LNCaP clone FGC (cell line): ENCODE measurements at places on chromosomes 7 and 10.

GRCh38 chr7:51067757-51068156 is 248.9 kb downstream of the COBL start:
- peak; percentile 46 for DNase-seq

GRCh38 chr10:97361537-97361901 is 27.0 kb upstream of the FRAT2 start:
- DNase-seq = no peak

- no peak for DNase-seq
These were observed 5.4 kb downstream of the SGPL1 start for GRCh38 chr10:70820976-70821750.

DNA sequence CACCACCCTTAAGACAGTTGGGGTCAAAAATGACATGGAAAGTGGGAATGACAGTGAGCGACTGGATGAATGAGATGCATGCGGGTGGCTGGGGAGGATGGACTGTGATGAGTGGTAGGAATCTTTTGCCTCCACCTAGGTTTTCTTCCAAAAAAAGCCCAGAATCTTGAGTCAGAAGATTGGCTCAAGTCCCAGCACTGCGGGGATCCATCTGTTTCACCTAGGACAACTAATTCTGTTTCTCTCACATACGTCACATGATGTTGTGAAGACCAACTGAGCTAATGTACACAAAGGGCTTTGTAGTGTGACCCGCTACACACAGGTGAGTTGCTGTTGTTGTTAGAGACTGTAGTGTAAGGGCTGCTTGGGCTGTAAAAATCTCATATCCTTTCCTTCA is 58.5 kb upstream of the SLC35B4 start:
- no peak for DNase-seq

GRCh38 chr7:23341846-23342598 is 42.9 kb downstream of the MALSU1 start:
- no peak for DNase-seq

GRCh38 chr10:50375051-50375452 is 123.7 kb upstream of the ASAH2 start:
- DNase-seq = no peak

DNA sequence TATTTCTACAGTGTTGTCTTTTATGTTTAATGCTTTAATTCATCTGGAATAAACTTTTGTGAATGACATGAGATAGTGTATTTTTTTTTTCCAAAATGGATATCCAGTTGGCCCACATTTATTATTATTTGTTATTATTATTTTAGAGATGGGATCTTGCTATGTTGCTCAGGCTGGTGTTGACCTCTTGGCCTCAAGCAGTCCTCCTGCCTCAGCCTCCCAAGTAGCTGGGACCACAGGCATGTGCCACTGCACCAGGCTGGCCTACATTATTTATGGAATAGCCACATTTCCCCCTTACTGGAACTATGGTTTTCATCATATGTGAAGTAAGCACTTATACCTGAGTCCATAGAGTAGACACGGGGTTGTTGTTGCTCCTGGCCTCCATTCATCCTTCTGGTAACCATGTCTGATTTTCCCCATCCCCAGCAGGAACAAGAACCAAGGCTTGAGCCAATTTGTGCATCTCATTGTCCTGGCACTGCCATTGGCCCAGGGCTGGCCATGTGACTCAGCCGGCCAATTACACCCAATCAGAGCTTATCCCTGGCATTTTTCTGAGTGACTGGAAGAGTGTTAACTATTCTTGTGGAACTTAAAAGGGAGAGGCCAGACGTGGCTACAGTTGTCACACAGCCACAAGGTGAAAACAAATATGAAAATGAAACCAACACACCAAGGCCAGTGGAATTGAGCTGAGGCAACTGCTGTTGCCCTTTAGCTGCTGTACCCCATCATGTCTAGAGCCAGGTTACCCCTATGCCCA is 23.1 kb downstream of the PRF1 start:
- DNase-seq = no peak

DNA sequence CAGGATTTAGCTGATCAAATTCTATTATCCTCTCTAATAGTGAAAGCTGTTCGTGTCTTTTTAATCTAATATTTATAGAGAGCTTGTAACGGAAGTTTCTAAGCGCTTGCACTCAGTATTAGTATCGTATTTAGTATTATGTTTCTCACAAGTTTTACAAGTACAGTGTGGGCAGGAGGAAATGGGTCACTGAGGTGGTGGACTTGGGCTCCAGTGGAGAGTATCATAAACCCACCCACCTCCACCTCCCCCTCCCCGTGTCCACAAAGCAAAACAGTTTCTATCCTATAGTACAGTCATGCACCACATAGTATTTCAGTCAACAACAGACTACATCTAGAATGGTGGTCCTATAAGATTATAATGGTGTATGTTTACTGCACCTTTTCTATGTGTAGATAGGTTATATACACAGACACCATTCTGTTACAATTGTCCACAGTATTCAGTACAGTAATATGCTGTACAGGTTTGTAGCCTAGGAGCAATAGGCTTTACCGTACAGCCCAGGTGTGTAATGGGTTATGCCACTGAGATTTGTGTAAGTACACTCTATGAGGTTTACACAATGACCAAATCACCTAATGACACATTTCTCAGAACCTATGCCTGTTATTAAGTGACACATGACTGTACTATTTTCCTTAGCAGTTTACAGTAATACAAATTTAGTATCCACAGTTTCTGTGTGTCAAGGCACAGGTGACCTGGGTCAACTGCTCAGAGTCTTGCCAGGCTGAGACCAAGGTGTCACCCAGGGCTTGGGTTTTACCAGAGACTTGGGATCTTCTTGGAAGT is 1021.3 kb upstream of the C7orf33 start:
- DNase-seq = no peak

DNA sequence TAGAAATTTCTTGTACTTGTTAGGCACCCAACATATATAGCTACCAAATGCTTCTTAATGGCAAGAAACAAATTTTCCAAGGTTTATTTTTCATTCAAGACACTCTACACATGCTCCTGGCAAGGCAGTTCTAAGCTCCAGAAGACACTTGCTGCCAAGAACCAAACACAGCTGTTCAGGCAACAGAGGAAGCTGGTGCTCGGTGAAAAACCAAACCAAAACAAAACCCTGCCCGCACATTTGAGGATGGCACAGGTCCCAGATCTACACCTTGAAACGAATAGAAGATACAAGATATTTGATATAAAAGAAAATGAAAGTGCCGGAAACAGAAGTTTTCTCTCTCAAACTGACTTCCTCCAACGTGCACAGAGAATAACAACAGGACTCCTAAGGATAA is 4.9 kb upstream of the DNTT start:
- no peak for DNase-seq

DNA sequence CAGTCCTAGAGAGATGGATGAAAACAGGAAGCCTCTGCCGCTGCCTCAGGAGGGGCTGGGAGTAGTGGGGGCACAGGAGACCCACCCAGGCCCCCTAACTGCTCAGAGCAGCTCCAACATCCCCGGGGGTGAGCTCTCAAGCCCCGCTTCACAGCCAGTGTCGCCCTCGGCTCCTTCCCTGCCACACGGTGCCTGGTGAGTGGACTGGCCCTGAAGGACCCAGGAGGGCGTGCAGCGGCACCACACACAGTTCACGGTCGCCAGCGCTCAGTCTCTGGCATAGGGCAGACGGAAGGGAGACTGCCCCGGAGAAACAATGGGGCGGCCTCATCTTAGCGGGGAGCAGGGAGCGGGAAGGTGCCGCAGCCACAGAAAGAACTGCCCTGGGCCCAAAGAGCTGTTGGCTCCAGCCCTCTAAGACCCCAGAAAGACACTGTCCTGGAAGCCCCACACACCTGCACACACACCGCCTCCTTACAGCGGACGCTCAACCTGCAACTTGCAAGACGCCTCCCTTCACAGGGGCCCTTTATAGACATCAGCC is 1.2 kb downstream of the CLDN15 start:
- no peak for DNase-seq
